ENCODE measurements at places on chromosomes 7 and 10.

GRCh38 chr7:137978464-137979237 lies 23.2 kb downstream of the CREB3L2 start:
- DNase-seq = no peak

GRCh38 chr7:34723866-34724490 lies 66.0 kb downstream of the NPSR1 start:
- DNase-seq = no peak

DNA sequence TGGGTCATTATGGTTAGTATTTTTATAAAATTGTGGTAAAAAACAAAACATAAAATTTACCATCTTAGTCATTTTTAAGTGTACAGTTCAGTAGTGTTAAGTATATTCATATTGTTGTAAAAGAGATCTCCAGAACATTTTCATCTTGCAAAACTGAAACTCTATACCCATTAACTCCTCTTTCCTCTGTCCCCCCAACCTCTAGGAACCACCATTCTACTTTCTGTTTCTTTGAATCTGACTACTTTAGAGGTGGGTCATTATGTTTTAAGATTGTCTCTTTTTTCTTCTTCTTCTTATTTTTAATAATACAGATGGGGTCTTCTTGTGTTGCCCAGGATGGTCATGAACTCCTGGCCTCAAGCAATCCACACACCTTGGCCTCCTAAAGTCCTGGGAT lies 84.1 kb downstream of the DOCK4 start:
- DNase-seq = no peak

DNA sequence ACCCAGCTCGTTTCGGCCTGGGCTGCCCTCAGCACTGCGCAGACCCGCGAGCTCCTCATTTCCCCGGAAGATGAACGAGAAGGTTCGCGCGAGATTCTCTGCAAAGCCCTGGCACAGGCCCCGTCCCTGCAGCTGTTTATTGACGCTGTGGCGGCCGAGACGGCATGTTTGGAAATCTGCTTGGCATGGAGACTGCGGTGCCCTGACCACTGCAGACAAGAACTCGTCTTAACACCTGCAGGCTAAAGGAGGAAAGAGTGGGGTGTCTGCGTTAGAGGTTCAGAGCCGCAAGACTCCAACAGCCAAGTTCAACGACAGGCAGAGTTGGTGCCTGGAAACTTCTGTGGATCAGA lies 125.6 kb downstream of the DNAJB6 start:
- DNase-seq = no peak

- no peak for DNase-seq
Measured at GRCh38 chr10:712089-712488, 22.6 kb upstream of the DIP2C start.
